ENCODE measurements at places on chromosomes 1 and 21. TPM values are rescaled to one million over a fixed set of nuclear protein-coding genes. Genes with fewer than 3 reads are reported as not detected.

DNA sequence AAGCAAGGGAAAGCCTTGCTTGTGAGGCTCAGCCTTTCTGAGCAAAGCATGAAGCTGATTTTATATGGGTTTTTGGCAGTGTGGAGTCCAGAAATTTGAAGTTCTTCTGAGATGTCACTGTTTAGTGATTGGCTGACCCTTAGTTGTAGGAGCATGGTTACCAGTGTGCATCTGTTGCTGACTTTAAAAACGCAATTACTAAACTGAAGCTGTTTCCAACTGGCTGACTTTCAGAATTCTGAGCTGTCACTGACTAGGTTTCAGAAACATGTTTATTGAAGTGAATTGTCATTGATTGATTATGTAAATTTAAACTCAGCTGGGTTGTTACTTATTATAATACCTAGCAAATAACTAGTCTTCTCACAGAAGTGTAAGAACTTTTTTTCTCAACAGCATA, 89.4 kb downstream of the PDE4B start:
- H3K4me3 ChIP-seq: no peak overlapping the region
- H3K36me3 ChIP-seq: no peaks in the 10 kb centered on the region
- no peaks in the 10 kb centered on the region for H3K27me3 ChIP-seq
- peaks cover 19% of the 10 kb centered on the region for H3K4me1 ChIP-seq
- peak overlapping the region; percentile 63 for H3K27ac ChIP-seq

DNA sequence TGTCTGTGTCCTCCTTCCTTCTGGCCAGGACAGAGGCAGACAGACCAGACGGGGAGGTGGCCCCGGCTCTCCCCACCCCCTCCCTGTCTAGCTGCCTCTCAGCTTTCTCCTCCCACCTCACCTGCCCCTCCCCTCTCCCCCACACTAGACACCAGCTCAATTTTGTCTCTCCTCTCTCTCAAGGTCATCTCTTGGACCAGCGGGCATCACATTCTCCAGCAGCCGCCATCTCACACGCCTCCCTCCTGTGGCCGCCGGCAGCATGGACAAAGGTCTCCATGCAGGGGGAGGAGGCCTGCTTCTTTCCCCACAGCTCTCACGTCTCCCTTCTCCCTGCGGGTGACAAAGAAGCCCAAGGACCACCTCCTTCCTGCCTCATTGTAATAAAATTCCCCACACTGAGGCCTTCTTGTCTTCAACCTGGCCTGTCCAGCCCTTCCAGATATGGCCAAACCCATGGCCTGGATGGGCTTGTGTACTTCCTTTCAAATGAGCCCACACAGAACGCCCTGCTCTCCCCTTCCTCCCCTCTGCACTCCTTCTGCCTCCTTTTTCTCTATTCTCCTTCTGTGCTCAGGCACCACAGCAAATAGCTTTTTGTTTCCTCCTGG, 14.6 kb downstream of the OPTC start:
- no peaks in the 10 kb centered on the region for H3K36me3 ChIP-seq
- DNase-seq: no peak
- H3K27me3 ChIP-seq: no peaks in the 10 kb centered on the region

The PACC1 gene
- 7.1 TPM for total RNA-seq

GRCh38 chr1:230427094-230427876, 1.2 kb upstream of the PGBD5 start:
- H3K36me3 ChIP-seq: no peaks in the 10 kb centered on the region
- peaks cover 27% of the 10 kb centered on the region for H3K27me3 ChIP-seq
- H3K4me3 ChIP-seq: no peak overlapping the region

DNA sequence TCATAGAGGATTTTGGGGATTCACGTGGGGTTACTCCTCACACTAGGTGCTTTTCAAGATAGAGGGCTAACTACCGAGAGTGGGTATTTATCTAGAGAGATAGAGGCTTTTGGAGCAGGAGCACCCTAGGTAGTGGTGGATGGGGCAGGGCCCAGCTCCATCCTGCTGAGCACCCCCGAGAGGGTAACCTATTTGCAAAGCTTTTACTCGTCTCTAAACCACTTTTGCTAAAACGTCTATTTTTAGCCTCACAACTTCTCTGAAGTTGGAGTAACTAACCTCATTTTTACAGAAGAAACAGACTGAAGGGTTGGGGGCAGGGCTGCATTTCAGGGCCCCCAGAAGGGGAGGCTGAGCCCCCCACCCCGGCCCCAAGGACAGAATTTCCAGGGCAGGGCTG, 12.3 kb upstream of the PIK3CD start:
- no peaks in the 10 kb centered on the region for H3K4me1 ChIP-seq
- DNase-seq: peak; percentile 18
- H3K36me3 ChIP-seq: no peaks in the 10 kb centered on the region
- H3K27ac ChIP-seq: no peak overlapping the region
- H3K27me3 ChIP-seq: peaks cover 5% of the 10 kb centered on the region

The HCRTR1 gene
- not detected for total RNA-seq

DNA sequence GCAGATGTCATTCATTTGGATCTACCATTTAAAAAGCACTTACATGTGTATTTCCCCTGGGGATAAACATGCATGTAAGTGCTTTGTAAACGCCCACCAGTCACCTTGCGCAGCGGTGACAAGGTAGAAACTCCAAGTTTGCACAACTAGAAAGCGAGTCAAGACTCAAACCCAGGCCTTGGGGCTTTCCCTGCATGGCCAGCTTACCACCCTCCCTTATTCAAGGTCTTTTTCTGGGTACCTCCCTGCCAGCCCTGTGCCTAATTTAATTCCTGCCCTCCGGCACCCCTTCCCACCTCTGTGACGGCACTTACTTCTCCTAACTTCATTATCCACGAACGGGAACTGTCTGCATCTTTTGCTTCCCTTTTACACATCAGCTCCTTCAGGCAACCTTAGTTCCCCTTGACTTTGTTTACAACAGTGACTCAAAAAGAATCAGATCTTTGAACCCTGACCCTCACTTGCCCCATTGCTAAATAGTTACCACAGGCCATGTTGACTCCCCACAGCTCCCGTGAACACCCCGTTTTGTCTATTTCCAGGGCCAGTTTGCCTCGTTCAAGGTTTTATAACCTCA, 138.3 kb upstream of the ETS2 start:
- peaks cover 2% of the 10 kb centered on the region for H3K4me1 ChIP-seq
- no peak for DNase-seq
- no peaks in the 10 kb centered on the region for H3K36me3 ChIP-seq
- H3K27ac ChIP-seq: no peak overlapping the region
- peaks cover 61% of the 10 kb centered on the region for H3K27me3 ChIP-seq
